Karpas-422 (cell line): ENCODE measurements at places on chromosomes 5 and 9.

GRCh38 chr9:26727471-26727870 lies 165.1 kb downstream of the CAAP1 start:
- DNase-seq, result no peak

DNA sequence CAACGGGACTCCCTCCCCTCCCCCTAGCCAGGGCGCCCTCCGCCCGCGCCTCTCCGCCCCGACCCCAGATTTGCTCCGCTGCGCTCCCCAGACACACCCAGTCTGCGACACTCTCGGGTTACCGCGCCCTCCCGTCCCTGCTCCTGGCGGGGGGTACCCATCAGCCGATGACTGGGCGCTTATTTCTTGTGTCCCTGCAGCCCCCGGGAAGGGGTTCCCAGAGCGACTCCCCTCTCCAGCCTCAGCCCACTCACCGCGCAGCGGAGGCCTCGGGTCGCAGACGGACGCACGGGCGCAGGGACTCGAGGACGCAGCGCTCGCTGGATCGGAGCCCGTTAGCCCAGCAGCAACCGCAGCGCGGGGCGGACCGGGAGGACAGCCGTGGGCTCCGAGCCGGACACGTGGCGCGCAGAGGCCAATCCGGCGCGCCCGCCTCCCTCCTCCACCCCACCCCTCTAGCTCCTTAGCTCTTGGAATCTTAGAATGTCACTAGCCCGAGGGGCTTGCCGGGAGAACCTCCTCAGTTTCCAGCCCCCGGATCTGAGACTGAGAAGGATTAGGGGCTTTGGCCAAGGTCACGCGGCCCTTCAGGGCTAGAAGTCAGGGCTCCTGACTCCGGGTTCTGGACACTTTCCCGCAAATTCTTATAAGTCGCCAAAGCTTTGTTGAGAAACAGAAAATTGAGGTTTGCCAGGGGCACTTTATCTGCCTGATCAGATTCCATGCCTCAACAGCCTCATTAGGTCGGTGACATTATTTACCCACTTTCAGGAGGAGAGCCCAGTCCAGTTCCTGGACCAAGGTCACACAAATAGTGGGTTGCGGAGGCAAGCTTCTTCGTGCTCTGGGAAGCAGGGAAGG lies at the start of gene ANXA6:
Gene ANXA6, minus strand, starts transcription at position 354 of the 861 bp plus-strand sequence. CDS start 9,878 bp downstream, outside the sequence.
- DNase-seq, result peak; percentile 89

DNA sequence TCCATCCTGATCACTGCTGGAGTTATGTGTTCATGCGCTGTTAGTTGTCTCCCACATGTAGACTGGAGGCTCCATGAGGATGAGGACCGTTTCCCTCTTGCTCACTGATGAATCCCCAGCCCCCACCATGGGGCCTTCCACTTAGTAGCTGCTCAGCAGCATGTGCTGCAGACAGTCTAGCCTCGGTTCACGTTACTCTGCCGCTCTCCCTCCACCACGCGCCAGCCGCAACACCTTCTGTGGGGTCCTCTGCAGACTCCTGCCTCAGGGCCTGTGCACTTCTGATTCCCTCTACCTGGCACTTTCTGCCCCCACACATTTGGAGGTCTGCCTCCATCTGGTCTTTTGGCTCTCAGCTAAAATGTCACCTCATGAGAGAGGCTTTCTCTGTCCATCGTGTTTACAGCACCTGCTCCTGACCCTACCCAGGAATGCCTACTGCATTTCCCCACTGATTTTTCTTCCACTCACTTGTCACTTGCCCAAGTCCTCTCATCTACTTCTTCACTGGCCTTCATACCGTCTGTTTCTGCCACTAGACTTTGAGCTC lies 36.3 kb downstream of the STK10 start:
- no peak for DNase-seq

GRCh38 chr9:87149799-87150198 lies 202.5 kb upstream of the GAS1 start:
- no peak for DNase-seq

DNA sequence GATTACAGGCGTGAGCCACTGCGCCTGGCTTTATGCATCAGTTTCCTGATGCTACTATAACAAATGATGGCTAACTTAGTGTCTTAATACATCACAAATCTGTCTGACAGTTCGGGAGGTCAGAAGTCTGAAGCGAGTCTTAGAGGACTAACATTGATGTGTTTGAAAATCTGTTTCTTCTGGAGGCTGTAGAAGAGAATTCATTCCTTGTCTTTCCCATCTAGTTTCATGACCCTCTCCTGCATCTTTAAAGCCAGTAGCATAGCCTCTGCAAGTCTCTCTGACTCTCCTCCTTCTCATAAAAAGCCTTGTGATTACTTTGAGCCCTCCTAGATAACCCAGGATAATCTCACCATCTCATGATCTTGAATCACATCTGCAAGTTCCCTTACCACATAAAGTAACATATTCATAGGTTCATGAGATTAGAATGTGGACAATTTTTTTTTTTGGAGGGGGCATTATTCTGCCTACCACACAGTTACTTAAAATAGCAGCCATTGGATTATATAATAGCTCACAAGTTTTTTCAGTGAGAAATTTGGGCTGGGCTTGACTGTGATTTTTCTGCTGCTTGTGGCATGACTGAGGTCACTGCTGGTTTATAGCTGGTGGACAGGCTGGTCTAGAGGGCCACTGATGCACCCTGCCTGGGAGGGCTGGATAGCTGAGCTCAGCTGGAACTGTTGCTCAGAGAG lies 134.8 kb downstream of the FBXL7 start:
- DNase-seq, result no peak

DNA sequence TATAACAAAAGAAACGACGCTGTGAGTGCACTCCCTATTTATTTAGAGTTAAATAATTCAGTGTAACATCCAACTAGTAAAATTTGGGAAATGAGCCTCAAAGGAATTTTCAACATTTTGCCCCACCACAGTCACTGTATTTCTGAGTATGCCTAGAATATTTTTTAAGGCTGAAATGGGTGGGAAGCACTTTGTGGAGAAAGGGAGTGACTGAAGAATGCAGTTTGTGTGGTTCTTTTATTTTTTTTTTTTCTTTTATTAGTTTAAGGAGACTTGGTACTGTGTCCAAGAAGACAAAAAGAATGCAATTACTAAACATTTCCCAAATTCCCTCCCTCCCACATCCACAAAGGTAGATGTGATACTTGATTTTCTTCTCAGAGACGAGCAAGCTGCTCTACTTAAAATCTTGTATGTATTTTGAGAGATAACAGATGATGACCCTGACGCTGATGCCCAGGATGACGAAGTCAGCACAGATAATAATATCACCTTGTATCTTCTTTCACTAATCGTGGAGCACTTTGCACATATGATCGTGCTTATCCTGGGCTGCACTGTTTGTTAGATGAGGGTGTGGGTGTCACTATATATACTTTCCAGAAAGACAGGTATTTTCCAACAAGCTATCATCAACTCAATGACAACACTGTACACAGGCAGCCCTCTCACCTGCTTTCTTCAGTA lies 586.3 kb downstream of the RAB3C start:
- no peak for DNase-seq

- peak; percentile 72 for DNase-seq
These were observed 2.3 kb upstream of the ST8SIA4 start for GRCh38 chr5:100905259-100905914.

GRCh38 chr5:67799732-67800234 lies 415.8 kb upstream of the PIK3R1 start:
- DNase-seq, result no peak

DNA sequence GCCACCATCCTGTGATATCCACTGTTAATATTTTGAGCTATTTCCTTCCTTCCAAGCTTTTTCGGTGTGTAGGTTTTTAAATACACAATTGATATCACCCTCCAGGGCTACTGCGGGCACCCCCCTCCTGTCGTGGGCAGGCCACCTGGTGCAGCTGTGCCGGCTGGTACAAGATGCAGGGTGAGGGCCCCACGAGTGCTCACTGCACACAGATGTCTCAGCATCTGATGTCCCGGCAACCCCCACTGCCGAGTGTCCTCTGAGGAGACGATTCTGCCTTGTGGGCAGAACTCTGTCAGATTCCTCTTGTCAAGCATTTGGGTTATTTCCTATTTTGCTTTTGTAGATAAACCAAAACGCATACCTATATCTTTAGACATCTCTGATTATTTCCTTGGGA lies 25.1 kb downstream of the CACNA1B start:
- no peak for DNase-seq

DNA sequence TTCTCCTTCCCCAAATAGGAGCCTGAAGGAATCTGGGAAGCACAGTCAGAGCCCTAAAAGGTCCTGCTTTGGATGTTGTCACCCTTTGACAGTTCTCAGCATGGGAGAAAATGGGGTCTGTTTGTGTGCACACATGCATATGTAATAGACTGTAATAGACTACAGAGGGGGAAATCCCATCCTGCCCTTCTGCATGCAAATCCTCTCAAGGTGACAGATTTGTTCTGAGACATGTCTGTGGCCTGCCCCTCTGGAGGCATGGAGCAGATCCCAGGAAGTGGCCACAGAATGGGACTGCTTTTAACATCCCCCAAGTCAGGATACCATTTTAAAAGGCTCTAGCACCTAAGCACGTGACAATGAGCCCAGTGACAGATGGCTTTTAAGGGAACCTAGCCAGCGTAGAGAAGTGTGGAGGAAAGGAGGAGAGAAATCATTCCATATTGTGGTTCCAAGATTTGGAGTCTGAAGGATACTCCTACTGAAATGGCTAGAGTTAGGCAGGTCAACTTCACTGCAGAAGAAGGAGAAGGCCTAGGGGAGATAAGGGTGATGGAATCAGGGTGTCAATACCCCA lies 483.5 kb downstream of the SPOCK1 start:
- no peak for DNase-seq

- peak; percentile 63 for DNase-seq
These were observed 165.5 kb downstream of the RORB start for GRCh38 chr9:74662674-74663073.

DNA sequence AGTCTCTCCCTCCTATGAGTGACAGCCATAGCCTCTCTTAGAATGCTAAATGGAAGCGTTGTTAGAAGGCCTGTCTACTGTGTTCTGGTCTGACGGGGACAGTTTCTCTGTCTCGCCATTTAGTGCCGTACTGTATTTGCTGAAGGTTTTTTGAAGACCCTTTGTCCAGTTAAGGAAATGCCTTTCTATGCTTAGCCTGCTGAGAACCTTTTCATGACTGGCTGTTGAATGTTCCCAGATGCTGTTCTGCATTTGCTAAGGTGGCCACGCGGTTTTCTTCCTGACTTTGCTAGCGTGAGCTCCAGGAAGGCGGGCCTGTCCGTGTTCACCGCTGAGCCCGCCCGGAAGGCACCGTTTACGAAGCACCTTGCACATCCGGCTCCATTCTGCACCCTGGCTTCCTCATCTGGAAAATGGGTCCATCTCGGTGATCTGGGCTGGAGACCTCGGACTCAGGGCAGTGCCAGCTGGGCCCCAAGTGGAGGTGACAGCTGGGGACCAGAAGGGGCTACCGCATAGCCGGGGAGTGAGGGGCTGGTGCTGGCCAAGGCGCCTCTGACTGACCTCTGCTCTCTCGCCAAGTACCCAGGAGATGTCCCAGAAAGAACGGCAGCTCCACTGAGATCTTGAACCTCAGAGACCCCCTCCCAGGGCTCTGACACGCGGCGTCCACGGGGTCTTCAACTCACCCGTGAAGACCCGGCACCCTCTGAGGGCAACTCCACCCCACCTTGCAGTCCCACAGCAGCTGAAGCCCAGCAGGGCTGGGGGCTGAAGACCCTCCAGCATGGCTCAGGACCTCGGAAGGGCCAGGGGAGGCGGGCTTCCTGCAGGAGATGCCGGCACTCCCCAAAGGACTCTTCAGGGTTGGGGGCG lies 52.5 kb upstream of the NKD2 start:
- DNase-seq, result no peak
